NCI-H1048 (cell line): ENCODE measurements at places on chromosomes 16 and 17.
A peak's percentile ranks its signal among the peaks of the same experiment; 100 is the strongest.

GRCh38 chr16:46954562-46954961 is 18.9 kb downstream of the DNAJA2 start:
- DNase-seq = no peak

GRCh38 chr17:21370430-21370829 is 5.7 kb upstream of the KCNJ12 start:
- no peak for DNase-seq

GRCh38 chr16:87675111-87675719 is 72.9 kb downstream of the JPH3 start:
- DNase-seq = no peak

- no peak for DNase-seq
Measured at GRCh38 chr17:9259419-9259818, 238.1 kb downstream of the NTN1 start.

DNA sequence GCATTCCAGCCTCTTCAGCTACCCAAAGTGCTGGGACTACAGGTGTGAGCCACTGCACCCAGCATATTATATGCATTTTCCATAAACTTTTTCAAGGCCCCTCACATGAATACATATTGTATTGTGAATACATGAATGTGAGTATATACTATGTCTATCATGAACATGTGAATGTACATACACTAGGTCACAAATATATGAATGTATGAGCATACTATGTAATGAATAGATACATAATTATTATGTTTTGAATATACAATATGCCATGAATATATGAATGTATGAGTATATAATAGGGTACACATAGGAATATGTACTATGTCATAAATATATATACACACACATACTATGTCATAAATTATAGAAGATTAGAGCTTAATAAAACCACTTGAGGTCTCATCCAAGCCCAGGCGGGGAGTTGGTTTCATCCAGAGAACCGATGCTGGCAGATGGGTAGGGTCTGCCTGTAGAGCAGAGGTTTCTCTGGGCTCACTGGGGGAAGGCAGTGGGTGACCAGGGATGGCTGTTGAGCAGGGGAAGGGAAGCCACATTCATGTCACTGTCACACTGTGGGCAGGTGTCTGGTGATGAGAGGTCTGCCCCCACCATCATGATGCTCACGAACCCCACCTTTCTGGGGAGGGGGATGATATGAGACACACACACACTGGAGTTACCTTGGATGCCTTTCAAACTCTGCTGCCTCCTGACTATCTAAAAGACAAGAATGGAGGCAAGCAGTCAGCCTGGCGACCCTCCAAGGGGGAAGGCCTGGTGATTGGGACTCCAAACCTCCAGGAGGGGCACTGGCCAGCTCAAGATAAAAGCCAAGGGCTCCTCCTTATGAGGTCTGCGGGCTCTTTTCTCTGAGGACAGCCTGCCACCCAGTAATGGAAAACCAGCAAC is 7.3 kb downstream of the C16orf95 start:
- no peak for DNase-seq

DNA sequence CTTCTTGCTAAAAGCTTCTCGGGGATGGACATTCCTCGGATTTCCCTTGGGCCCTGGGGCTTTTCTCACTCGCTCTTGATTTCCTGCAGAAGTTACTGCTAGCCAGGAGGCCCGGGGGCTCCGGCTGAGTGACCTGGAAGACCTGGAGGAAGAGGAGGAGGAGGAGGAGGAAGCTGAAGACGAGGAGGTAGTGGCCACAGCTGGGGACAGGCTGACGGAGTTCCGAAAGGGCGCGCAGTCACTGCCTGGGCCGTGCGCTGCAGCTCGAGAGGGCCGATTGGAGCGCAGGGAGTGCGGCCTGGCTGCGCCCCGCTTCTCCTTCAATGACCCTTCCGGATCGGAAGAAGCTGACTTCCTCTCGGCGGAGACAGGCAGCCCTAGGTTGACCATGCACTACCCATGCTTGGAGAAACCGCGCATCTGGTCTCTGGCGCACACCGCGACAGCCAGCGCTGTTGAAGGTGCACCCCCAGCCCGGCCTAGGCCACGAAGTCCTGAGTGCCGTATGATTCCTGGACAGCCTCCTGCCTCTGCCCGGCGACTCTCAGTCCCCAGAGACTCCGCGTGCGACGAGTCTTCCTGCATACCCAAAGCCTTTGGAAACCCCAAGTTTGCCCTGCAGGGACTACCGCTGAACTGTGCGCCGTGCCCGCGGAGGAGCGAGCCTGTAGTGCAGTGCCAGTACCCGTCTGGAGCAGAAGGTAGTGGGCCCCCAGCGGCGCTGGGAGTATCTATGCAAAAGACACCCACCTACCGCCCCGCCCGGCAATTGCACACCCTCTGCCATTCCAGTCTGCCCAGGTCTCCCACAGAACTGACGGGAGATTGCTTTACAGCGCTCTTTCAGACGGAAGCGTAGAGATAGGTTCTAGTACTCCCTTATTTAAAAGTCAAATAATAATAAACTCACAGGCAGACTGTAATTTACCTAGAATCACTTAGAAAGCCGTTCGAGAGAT is 4.9 kb downstream of the IRX6 start:
- no peak for DNase-seq

- DNase-seq = no peak
Measured at GRCh38 chr16:582614-583331, 7.1 kb upstream of the RAB40C start.

- no peak for DNase-seq
Measured at GRCh38 chr16:82011199-82011641, at the start of gene SDR42E1. SDR42E1 (minus strand) TSS chr16:82011470; CDS start chr16:82000858, 10,612 bp downstream.

DNA sequence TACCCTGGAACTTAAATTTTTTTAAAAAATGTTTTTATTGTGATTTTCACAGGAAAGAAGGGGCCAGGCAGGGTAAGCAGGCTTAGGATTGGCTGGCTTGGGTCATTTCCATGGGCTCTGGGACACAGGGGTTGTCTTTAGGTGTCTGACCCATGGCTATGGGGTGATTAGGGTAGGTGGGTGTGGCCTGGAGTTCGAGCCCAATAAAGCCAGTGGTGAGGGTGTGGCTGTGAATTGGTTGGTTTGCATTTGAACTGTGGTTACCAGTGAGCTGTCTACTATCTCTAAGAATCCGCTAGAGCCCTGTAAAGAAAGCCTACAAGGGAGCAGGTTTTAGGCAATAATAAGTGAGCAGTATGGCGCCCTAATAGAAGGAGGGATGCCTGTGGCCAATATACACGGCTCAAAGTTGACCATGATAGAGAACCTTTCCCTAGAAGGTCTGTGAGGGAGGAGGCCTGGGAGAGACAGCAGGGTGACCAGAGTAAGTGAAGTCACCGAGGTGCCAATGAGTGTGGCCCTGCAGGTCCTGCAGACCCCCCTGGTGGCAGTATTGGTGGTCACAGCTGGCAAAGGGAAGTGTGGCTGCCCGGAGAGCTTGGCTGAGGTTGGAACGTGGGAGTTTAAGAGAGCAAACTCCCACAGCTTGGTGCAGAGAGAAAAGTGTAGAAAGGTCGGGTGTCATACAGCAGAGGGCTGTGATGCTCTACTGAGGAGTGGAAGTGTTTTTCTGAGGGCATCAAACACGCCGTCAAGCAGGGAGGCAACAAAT is 454.0 kb downstream of the WWOX start:
- DNase-seq = no peak

- peak; percentile 20 for DNase-seq
Measured at GRCh38 chr17:64133546-64134215, 3.7 kb upstream of the ERN1 start.

DNA sequence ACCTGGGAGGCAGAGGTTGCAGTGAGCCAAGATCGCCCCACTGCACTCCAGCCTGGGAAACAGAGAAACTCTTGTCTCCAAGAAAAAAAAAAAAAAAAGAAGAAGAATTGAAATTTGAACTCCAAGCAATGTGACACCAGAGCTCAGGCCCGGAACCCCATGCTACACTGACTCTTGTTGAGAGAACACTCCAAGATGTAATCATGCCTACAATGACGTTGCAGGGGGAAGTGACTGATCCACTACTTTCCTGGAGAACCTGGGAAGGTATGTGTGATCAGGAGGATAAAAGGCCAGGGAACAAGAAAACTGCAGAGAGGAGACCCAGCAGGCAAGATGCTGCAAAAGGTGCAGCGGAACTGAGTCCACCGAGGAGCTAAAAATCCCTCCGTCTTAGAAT is 57.9 kb downstream of the ADCY9 start:
- no peak for DNase-seq
